Stimulated activated CD8-positive, alpha-beta memory T cell treated with anti-CD3 and anti-CD28 coated beads, Interleukin-4, amount 100 ng/mL, for 1 hour (primary cell): ENCODE measurements at places on chromosomes 6 and 20.

DNA sequence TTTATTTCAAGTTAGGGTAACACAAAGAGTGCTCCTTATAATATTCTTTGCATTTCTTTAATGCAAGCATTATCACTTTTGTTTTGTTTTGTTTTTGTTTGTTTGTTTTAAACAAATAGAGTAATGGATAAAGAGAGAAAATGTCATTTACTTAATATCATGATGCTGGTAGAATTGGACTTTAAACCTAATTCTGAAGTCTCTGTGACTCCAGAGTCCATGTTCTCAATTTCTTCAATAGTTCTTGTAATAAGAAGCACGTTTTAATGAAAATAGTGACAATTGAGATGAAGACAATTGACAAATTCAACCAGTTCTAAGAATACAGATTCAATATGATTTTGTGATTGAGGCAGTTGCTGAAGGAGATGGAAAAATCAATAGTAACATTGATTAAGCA is 30.3 kb upstream of the MANEA start:
- DNase-seq: no peak

DNA sequence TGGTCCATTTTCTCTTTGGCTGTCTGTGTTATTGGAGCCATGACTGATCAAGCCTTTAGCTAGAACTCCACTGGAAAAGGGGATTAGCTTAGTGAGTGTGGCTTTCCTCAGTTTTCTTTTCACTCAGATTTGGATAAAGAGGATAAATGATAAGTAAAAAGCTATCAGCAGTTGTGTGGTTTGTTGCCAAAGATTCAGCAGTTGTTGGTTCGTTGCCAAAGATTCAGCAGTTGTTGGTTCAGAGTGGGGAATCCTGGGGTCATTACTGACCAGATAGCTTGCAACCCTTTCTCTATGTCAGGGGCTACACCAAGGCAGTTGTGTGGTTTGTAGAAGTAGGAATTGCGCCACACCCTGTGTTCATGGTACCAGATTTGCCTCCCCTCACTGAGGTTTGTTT is 107.7 kb upstream of the SCP2D1 start:
- DNase-seq: no peak

GRCh38 chr6:2542101-2542857 is 208.4 kb downstream of the MYLK4 start:
- no peak for DNase-seq

DNA sequence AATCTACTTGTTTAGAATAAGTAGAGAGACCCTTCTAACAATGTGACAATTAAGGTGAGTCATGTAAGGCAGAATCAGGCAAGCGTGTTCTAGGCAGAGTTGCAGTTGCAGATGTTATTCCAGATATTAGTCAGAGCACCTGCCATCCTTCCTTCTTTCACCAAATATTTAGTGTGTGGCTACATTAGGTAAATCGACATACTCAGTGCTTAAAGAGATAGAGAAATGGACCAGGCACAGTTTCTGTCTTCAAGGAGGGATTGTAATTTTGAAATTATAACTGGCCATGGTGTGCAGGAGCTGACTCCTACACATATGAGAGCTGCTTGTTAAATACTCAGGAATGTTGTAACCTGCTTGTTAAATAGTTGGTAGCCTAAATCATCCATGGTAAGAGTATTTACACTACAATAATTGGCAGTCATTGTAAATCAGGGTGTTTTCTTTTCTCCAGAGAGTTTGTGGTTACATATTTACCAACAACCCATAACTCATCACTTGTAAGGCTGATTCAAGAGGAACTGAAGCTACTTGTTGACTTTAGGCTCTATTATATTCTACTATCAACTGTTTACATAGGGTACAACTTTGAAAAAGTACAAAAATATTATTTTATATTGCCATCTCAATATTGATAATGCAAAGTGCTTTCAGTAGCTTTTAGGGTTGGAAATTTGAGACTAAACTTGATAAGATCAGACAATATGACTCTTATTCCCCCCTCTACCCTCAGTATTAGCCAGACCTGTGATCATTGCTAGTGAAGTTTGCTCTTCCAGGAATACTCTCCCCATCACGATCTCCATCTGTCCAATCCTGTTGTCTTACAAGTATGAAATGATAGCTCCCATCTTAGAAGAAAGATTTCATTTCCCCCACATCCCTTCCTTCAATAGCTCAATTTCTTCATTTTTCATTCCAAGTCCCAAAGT is 607.1 kb downstream of the COL12A1 start:
- DNase-seq: no peak

GRCh38 chr6:149266659-149267058 is 50.9 kb upstream of the TAB2 start:
- DNase-seq: no peak

GRCh38 chr6:13286181-13286580 is 42.2 kb downstream of the TBC1D7 start:
- no peak for DNase-seq
